ENCODE measurements at places on chromosomes 11 and 22.

- DNase-seq = no peak
Measured at GRCh38 chr11:5809122-5809519, 397 bp downstream of the OR52N2 start.

- no peak for DNase-seq
Measured at GRCh38 chr22:19612866-19613572, 88.8 kb upstream of the CLDN5 start.

DNA sequence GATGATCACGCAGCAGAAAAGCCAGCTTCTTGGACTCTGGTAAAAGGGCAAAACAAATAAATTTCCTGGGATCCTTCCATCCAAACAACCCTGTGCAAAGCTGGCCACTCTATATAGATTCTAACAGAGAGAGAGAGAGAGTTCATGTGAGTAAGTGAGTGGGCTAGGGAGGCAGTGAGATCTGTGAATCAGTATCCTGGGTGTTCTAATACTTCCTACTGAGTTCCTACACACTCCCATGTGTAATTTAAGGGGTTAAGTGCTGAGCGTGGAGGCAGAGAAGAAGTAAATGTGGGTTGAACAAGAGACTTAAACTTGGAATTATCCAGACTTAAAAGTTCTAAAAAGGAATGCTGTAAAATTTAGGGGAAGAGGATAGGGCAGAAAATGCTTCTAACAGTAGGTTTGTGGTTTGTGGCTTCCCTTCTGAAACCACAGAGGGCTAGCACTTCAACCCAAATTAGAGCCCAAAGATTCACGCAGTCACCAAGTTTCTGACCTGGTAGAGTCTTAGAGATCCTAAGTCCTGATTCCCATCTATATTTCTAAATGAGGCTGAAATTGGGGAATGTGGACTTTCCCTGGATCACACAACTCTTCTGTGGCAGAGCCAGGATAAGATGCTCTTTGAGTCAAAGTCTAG lies 413.9 kb downstream of the TENM4 start:
- DNase-seq = no peak

- DNase-seq = no peak
Measured at GRCh38 chr11:122910775-122911174, 28.2 kb downstream of the JHY start.

DNA sequence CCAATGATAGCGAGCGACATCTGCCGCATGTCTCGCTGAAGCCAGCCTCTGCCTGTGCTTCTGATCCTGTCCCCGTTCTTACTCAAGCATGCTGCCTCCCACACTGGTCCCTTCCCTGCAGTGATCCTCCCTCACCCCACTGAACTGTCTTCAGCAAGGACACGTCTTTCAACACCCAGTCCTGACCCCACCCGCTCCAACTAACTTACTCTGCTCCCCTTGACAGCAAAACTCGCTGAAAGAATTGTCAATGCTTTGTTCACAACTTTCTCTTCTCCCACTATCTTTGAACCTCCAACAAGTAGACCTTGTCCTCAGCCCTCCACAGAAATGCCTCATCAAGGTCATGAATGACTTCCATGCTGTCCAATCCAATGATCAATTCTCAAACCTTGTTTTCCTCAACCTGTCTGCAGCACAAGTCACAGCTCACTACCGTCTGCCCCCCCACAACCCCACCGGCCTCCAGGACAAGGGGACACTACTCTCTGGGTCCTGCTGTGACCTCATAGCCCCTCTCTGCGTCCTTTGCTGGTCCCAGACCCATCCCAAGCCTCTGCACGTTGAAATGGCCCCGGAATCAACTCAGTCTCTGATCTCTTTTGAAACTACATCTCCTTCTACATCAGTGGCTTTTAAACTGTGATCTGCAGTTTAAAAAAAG lies 108.0 kb downstream of the MICAL3 start:
- DNase-seq = peak; percentile 50

GRCh38 chr11:3959015-3959902 lies 103.8 kb downstream of the STIM1 start:
- DNase-seq = no peak

DNA sequence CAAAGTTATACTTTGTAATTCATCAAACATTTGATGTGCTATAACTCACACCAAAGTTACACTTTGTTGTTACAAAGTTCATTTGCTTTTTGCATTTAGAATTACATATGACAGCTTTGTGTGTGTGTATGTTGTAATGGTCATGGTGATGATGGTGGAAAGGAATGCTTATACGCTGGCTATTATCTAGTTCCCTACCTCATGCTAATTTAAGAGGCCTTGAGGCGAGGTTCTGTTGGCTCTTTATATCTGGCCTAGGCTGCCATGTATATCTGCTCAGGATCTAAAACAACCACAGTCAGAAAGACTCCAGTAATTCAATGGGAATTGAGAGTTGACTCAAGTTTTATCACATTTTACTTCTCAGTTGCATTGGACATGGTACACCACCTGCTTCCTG lies 123.4 kb downstream of the SLC17A6 start:
- no peak for DNase-seq

DNA sequence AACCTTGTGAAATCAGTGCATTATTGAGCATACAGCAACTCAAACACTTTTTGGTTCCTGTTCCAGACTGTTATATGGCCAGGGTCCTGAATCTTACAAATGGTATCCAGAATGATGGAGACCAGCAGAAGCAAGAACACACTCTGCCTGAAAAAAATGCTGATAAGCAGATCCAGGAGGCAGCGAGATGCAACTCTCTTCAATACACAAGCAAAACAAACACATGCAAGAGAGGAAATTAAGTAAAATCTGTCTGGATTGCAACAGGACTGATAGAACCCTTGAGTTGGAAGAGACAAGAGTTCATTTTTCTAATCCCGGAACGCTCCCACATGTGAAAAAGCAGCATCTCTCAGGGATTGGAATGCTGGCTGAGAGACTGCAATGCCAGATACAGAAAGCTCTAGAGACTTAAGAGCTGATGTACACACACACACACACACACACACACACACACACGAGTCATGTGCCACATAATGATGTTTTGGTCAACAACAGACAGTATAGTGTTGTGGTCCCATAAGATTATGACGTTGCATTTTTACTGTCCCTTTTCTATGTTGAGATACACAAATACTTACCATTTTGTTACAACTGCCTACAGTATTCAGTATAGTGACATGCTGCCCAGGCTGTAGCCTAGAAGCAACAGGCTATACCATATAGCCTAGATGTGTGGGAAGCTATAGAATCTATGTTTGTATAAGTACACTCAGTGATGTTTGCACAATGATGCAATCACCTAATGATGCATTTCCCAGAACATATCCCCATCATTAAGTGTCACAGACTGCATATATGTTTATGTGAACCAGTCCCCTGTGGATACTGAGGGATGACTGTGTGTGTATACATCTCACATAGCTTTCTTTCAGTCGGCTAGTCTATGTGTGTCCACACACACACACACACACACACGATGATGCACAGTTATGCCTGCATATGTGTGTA lies 406.6 kb downstream of the LARGE1 start:
- DNase-seq = no peak

- DNase-seq = no peak
Measured at GRCh38 chr11:45922425-45923082, at the start of gene LARGE2. Gene LARGE2 (plus strand): TSS chr11:45922656. CDS start chr11:45922883, 227 bp downstream.

GRCh38 chr22:23265368-23265700 lies 85.0 kb downstream of the BCR start:
- DNase-seq = no peak

DNA sequence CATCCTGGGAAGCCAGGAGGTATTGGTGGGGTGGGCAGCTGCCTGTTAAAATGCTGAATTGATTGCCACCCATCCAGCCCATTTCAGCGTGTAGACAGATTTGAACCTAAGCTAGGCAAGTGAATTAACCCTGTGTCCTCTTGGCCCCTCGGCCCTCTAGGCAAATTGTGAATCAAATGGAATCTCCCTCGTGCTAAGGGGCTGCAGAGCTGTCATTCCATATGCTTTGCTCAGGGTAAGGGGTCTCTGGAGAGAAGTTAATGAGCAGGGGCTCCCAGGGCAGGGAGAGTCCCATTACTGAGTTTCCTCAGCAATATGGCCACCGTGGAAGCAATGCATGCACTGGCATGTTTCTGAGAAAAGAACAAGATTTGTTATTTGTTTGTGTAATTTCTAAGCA lies 117.7 kb upstream of the RCN1 start:
- no peak for DNase-seq

All from posterior cingulate gyrus (tissue), 11 donors.